ENCODE measurements at places on chromosomes 5 and 9.

- no peak for DNase-seq
Observed at GRCh38 chr9:130145658-130146057, 26.5 kb upstream of the NCS1 start.

GRCh38 chr5:2480871-2481270 is 270.6 kb downstream of the IRX2 start:
- DNase-seq: no peak

DNA sequence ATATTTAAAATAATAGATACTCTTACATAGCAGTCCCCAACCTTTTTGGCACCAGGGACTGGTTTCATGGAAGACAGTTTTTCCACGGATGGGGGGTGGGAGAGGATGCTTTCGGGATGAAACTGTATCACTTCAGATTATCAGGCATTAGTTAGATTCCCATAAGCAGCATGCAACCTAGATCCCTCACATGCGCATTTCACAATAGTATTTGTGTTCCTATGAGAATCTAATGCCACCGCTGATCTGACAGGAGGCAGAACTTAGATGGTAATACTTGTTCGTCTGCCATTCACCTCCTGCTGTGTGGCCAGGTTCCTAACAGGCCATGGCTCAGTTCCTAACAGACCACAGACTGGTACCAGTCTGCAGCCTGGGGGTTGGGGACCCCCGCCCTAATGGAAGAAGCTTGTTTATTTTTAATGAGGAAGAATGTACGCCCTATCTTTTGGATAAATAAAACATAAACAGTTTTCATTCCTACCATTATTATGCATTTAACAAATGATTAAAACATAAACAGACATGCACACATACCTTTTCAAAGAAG is 187.7 kb downstream of the ZSWIM6 start:
- no peak for DNase-seq

DNA sequence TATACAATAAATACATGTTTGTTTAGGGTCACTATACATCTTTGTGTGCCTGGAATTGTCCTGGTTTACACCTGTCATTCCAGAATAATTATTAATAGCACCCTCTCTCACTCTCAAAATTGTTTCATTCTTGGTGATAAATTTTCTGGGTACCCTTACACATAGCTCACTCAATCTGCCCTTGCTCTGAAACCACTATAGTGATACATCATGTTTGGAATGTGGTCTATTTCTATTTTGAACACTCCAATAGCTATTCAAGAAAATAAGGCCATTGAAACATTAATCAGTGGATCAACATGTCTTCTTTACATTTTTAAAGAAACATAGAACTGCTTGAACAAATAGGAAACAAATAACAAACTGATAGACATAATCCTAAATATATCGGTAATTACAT is 158.7 kb downstream of the ARRDC3 start:
- no peak for DNase-seq

DNA sequence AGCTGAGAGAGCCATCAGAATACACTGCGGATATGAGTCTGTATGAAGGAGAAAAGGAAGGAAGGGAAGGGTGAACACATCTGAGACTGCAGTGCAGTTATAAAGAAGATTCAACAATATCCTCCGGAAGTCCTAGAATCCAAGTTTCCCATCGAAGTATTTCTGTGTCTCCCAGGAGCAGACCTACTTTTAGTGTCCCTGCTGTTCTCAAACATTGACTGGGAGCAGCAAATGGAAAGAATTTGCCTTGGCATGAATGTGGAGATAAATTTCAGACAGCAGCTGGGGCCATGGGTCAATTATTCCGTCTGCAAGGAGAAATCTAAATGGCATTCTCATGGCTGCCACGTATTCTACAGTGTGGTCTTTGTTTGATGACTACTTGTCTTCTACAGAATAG is 478.1 kb upstream of the SMC2 start:
- DNase-seq: no peak
